ENCODE measurements at places on chromosomes 11 and 22.

GRCh38 chr22:42688241-42689211, 32.1 kb downstream of the A4GALT start:
- DNase-seq = peak; percentile 100

DNA sequence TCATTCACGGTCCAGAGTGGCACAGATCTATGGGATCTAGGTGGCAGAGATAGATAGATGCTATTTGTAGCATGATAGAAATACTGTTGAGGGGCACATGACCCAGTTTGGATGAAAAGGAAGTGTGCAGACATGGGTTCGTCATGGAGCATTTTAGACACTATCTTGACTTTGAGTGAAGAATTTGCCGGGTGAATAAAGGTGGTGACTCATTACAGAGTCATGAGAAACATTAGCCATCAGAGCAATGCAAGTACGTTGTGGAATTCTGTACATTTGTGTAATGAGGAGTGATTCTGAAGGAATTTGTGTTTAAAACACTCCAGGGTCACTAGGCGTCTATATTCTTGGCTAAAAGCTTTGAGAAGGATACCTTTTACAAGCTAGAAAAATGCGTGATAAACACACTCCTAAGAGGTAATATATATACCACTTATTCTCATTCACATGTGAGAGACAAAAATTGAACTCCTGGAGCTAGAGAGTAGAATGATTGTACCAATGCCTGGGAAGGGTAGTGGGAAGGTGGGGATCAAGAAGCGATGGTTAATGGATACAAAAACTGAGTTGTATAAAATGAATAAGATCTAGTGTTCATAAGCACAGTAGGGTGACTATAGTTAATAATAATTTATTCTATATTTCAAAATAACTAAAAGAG, 593.7 kb upstream of the LUZP2 start:
- DNase-seq = peak; percentile 81

DNA sequence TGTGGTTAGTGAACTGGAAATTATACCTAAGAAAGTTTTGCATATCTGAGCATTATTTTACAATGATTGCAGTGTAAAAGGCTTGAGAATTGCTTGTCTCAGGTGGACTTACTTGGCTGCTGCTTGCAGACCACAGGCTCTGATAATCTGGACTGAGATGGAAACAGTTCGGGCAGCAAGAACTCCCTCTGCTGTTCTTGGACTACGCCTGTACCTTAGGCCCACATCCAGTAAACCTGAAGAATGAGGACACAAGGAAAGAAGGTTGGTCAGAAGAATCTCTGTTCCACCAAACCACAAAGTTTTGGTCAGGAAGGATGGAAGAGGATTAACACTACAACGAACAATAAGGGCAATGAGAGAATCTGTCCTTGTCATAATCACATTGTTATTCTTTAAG, 80.1 kb downstream of the C2CD3 start:
- DNase-seq = no peak

DNA sequence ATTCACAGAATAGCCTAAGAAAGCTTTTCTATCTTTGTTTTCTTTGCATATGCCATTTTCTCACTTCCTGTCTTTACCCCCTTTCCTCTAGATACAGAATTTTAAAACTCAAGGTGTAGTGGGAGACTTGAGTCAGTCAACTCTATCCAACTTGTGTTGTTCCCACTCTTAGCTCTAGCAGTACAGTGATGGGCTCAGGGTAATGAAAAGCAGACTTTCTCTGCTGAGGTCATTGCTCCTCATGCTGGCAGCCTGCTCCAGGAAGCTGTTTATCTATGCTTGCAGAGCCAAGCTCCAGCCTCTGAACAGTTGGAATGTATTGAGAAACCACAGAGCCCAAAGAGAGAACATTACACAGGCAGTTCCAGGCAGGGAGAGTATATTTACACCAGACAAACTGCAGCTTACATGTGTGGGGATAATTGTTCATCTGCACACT, 68.1 kb downstream of the CSTPP1 start:
- peak; percentile 97 for DNase-seq

GRCh38 chr11:70540196-70540595, 141.9 kb downstream of the CTTN start:
- DNase-seq = no peak

- no peak for DNase-seq
Observed at GRCh38 chr11:32919338-32919737, 26.7 kb downstream of the QSER1 start.
